ENCODE measurements at places on chromosomes 3 and 15. TPM values are rescaled to one million over a fixed set of nuclear protein-coding genes. Genes with fewer than 3 reads are reported as not detected.

GOLGA8G gene
- total RNA-seq = not detected

DNA sequence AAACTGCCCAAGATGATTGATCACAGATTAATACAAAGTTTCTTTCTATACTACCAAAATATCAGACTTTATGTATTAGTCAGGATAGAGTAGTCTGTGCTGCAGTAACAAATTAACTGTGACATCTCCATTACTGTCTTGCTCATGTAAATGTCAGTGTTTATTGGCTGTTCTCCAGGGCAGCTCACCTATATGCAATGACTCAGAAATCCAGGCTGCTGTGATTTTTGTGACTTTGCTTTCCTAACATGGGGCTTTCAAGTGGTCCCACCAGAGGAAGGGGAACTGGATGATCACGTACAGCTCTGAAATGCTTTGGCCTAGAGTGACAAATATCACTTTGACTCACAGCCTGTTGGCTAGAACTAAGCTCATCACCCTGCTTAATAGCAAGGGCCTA, 12.9 kb downstream of the PLS1 start:
- no peak for DNase-seq

- no peak for DNase-seq
Measured at GRCh38 chr3:61442696-61443095, 118.7 kb upstream of the PTPRG start.

DNA sequence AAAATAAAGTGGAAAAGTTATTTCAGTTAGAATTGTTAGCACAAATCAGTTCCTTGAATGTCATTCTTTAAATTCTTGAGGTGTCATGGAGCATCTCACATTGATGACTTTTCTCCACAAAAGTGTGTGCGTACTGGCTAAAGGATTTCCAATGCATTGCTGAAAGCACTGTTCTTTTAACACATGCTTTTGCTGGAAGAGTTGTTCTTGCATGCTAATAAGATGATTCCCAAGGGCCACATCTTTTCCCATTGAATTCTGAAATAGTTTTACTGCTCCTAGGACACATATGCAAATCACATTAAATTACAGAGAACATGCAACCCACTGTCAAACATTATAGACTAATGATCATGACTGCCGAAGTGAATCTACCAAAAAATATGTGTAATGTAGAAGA, 516.3 kb upstream of the CADM2 start:
- DNase-seq = no peak

ZNF80 gene
- 0.15 TPM for total RNA-seq

DNA sequence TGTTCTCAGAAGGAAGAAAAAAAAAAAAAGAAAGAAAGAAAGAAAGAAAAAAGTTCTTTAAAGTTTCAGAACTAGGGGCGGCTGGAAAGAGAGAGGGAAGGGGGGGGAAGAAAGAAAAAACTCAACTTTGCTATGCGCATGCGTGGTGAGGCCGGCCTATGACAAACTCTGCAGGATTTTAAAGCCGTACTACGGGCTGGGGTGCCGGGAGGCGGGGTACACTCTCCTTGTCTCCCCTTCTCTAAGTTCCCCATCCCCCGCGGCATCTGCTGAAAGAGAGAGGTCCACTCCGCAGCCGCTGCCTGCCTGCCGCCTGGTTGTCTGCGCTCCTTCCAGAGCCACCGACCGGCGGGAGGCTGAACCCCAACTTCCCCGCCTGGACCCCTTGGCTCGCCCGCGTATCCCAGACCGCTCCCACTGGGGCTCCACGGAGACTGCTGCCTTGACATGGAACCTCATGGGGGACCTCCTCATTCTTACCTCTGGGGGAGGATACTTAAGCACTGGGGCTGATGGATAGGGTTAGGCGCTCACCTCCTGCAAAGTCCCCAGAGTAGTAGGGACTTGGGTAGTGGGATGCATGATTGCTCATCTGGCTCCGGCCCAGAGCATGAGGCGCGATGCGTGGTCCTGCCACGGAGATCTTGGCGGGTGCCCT, 1.4 kb upstream of the WNT5A start:
- no peak for DNase-seq

DNA sequence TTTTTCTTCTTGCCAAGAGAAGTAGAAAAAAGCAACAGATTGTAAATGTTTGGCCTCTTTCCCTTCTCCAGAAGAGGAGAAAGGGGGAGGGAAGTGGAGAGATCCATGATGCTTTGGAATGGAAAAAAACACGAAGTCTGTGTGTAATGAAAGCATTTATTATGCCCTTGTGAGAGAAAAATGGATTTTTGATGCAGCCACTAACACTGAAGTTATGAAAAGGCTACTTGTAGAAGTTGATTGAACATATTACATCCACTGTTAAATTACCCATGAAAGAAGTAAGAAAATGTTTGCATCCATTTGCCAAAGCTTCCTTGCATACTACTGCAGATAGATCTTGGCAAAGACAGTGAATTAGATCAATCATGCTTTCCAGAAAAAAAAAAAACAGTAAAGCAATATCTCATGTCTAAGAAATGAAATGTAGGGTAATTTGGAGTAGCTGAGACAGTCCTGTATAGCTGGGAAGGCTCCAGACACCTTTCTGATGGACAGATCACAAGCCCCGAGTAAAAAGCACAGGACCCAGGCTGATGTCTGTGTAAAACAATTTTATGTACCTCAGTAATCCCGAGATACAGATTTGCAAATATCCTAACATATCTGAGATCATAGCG, 295.5 kb downstream of the PLOD2 start:
- no peak for DNase-seq

DNA sequence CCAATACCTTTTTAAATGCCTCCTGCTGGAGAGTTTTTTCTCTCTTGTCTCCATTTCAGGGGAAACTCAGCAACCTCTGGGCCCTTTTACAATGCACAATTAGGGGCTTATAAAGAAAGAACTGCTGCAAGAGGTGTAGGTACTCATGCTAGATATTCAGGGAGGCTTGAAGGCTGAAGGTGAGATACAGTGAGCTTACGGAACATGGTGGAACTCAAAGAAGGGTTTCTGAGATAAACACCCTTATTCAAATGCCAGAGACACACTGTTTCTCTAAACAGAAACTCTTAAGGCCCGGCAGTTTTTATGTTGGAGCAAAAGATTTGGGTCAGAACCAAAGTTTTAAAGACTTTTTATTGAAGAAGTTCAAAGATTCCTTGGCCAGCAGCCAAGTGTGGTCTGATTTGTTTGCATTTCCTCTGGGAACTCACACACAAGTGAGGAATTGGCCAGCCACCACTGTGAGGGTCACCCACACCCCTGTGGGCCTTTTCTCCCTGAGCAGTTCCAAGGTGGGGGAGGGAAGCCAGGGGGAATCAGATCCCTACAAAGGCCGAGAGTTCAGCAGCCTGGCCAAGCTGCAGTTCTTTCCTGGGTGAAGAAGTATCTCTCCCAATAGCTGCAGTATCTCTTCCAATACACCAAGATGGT, 47.8 kb downstream of the TNFAIP8L3 start:
- DNase-seq = no peak

DNA sequence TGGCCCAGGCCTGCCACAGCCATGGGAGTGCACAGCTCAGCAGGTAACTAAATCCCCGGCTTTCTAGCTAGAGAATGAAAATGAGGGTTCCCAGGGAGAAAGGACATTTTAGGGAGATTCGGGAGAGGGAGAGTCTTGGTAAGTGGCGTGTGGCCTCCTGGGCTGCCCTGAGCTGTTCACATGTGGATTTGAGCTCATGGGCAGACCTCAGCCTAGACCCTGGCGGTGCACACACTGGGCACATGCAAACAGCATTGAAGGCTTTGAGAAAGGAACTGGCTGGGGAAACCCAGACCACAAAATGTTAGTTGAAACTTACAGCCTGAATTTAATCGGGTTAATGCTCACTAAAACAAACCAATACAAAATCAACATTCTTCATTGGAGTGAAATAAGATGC, 72.4 kb downstream of the TFRC start:
- DNase-seq = no peak

GRCh38 chr3:144058713-144059112, 87.1 kb downstream of the DIPK2A start:
- DNase-seq = no peak

DNA sequence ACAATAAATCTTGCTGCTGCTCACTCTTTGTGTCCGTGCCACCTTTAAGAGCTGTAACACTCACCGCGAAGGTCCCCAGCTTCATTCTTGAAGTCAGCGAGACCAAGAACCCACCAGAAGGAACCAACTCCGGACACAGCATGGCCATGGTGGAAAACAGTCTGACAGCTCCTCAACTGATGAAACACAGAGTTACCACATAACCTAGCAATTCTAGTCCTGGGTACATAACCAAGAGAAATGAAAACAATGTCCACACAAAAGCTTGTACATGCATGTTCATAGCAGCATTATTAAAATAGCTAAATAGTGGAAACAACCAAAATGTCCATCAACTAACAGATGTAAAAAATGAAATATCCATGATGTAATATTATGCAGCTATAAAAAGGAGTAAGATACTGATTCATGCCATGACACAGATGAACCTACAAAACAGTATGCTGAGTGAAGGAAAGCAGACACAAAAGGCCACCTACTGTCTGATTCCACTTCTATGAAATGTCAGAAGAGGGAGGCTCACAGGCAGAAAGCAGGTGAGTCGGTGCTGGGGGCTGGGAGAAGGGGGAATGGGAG, 36.8 kb downstream of the VGLL4 start:
- no peak for DNase-seq

DNA sequence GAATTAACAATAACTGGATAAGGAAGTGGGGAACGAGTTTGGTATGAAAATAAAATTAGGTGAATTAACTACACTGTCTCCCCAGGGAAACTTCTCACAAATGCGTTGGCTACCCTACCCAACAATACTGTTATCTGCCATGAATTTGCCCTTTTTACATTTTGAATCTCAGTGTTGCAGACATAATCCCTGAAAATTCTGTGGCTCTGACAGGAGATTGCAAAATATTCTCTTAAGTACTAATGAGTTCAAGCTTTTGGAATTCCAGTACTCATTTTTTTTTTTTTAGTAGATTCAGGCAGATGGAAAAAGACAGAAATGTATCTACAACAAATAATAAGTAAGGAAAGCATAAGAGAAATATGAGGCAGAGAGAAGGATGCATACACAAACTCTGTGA, 332.6 kb downstream of the LSAMP start:
- DNase-seq = no peak

SETD5 gene
- 148 TPM for total RNA-seq

SRGAP3 gene
- total RNA-seq = 2.0 TPM

TASOR gene
- total RNA-seq = 55.7 TPM

DNA sequence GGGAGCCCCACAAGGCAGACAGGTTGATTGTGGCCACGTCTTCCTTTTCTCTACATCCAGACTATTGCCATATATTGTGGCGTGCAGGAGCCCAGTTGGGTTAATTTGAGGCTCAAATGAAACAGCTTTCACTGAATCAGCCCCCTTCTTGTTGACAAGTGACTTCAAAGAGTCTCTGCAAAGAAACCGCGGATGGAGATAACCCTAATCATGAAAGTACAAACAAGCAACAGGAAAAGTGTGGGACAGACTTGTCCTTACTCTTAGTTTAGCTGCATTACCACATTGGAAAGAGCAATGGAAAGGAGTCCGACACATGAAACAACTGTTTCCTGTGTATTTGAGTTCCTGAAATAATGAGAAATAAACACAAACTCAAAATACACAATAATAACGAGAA, 3.3 kb downstream of the TMEM40 start:
- no peak for DNase-seq

DNA sequence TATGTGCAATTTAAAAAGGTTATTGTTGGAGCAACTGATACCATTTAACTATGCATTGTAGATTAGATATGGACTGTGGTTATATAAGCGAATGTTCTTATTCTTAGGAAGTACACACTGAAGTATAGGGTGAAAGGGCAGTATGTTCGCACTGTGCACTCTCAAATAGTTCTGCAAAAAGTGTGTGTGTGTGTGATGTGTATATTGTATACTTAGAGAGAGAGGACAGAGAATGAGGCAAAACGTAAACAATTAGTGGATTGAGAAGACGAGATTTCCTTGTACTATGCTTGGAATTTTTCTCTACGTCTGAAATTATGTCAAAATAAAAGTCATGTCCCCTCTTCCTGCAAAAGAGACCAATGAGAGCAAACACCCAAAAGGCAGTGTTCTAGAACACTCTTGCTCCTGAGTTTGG, 30.4 kb downstream of the LSM3 start:
- DNase-seq = no peak

DNA sequence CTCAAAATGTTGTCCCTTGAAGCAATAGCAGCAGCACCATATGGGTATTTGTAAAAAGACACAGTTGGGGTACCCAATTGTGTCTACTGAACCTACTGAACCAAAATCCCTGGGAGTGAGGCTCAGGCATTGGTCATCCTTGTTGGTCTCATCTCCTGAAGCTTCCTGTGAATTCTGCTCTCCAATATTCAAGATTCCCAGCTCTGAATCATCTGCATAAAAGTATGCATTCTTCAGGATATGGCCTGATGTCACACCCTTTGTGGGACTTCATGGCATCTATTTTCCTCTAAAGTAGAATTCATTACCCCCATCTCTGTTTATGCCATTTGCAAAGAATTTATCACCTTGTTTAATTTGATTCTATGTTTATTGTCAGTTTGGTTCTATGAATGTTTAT, 13.3 kb upstream of the PTX3 start:
- no peak for DNase-seq

MASP1 gene
- 3.8 TPM for total RNA-seq

- DNase-seq = no peak
Measured at GRCh38 chr3:122021037-122021436, 1.0 kb downstream of the ILDR1 start.

DNA sequence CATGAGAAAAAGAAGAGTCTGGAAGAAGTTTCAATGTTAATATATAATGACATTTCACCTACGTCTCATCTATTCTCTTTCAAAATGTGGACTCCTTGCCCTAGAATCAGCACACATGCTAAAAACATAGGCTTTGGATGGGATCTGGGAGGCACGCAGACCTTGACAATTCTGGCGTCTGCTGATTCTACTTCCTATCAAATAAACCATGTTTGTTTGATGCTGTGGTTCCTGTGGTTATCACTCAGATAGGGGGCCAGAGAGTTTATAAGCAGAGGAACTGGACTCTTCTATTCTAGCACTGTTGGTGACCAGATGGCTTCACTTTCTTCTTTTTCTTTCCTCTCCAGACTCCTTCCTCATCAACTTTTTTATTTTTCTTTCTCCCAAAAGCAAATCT, 336.8 kb downstream of the DIPK2A start:
- DNase-seq = no peak

DNA sequence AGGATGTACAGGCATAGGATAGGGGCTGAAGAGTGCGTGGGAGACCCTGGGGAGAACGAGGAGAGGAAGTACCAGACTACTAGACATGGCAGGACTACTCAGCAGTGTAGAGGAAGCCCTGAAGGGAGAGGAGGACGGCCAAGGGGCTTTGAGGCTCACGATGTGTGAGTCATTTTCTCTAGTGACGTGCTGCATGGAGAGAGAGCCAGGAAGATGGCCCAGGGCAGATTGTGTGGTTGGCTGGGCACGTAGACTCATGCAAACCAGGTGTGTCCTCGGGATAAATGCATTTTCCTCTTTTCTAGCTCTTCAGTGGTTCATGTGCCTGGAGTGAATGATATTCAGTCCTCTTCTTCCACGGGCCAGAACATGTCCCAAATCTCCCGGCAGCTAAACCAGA, 115.0 kb upstream of the ABHD17C start:
- no peak for DNase-seq

- DNase-seq = no peak
Measured at GRCh38 chr3:133966954-133967353, 62.8 kb downstream of the SLCO2A1 start.

- no peak for DNase-seq
Measured at GRCh38 chr3:13528217-13528867, 20.6 kb upstream of the FBLN2 start.

TMEM45A gene
- 47.5 TPM for total RNA-seq
